ENCODE measurements at places on chromosomes 4 and X.

- DNase-seq = peak; percentile 79
Measured at GRCh38 chr4:89111833-89112563, 665 bp downstream of the TIGD2 start.

DNA sequence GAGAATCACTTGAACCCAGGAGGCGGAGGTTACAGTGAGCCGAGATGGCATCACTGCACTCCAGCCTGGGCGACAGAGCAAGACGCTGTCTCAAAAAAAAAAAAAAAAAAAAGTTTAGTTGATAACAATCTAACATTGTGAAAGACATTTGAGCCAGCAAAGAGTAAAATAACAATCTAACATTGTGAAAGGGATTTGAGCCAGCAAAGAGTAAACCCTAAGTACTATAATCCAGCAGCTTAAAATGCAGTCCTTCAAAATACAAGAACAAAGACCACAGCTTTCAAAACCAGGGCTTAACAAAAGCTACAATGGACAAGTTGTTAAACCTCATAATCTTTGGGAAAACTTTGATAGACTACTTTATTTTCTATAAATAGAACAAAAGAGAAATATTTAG is 16.9 kb downstream of the MFAP3L start:
- no peak for DNase-seq

DNA sequence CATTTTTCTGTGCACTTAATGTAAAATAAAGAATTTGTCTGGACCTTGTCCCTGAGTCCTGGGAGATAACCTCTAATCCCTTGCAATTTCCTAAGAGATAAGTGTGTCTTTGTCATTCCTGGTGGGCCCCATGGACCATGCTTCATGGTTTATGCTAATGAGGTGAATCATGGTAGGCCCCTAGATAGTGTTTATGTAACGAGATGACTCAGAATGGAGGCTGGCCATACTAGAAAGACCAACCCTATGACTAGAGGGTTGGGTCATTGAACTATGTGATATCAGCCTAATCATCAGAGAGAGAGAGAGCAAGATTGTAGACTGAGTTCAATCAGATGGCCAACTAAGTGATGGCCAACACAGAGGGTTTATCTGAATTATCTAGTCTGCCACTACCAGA is 64.2 kb upstream of the NHSL2 start:
- peak; percentile 26 for DNase-seq

DNA sequence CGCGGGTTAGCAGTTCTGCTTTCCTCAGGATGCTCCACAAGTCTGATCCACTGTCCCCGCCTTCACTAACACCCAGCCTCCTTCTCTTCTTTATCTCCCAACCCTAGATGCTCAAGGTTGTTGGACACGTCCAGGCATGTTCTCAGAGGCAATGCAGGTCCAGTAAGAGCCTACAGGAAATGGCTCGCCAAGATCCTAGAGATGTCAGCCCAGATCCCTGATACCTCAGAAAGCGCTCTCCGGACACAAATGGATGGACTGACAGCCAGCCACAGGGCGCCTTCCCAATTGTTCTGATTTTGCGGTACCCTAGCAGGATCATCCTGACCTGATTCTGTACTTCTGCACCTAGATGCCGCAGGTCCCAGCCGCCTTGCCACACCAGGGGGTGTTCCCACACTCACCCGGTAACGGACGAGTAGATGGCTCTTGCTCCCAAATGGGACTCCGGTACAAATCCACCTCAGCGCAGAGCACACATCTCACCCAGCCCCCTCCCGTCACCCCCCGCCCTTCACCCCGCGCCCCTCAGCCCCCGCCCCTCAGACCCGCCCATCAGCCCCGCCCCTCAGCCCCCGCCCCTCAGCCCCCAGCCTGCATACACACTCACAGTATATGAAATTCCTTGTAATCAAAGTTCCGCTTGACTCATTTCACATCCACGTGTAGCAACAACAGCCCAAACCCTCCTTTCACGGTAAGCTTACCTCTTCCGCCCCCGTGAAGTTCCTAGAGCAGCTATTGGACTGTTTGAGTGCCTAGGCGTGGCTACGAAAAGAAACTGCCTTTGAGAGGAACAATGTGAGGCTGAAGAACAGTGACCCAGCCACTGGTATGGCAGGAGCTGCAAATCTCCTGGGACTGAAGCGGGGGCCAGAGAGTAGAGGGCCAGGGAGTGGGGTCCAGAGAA is at the start of gene EDA2R:
Gene EDA2R, minus strand, starts transcription at position 488 of the 910 bp plus-strand sequence. CDS start 23,058 bp downstream, outside the sequence.
- DNase-seq = peak; percentile 48

GRCh38 chrX:35115205-35115604 is 172.6 kb downstream of the FAM47B start:
- peak; percentile 34 for DNase-seq

DNA sequence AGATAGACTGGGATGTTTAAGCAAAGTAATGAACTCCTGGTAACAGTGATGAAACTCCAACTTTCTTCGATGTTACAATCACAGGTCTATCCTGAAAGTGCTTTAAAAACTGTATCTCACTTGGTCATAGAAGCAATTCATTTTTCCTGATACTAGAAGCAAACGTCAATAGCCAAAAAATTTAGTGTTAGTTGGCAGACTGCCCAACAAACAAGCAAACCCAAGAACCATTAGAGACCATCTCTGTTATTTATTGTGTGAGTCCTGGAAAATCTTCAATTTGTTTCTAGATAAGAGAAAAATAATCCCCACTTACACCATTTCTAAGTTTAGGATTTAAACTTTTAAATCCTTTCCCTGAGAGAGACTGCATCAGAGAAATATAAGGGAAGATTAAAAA is 553.9 kb downstream of the INPP4B start:
- no peak for DNase-seq

DNA sequence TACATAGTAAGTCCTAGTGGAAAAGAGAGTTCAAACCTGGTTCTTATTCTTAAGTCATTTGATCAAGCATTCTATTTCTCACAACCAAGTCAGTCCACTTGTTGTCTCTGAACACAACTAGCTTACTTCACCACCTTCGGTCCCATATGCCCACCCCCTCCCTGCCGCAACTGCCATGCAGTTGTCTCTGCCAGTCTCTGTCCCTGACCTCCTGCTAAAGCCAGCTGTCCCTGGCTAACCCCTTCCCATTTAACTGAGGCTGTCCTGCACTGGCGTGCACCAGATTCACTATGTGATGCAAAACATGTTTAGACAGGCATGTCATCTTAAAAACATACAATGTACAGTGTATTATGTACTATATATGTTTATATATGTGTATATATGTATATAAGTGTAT is 12.7 kb downstream of the FRAS1 start:
- no peak for DNase-seq

DNA sequence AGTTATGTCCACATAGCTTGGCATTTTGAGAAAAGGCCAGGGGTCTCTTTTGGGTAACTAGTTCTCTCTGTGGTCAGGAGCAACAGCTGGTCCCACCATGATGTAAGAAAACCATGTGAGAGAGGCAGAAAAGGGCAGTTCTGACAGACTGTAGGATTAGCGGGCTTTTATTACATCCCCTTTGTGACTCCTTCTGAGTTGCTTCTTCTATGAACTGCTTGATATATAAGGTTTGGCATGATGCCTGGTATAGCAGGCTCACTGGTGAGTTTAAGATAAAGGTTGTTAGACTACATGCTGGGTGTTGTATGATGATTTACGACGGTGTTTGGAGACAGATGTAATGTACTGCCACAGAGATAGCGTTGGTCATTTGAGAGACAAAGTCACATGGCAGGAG is 2308.1 kb upstream of the AGA start:
- DNase-seq = no peak

GRCh38 chr4:26065833-26066232 is 151.8 kb downstream of the SMIM20 start:
- no peak for DNase-seq

- DNase-seq = peak; percentile 68
Measured at GRCh38 chr4:113979148-113979904, at the start of gene ARSJ. Gene ARSJ (minus strand): TSS chr4:113979647. CDS start chr4:113978834, 813 bp downstream.

- no peak for DNase-seq
Measured at GRCh38 chr4:114103908-114104307, 124.5 kb upstream of the ARSJ start.

DNA sequence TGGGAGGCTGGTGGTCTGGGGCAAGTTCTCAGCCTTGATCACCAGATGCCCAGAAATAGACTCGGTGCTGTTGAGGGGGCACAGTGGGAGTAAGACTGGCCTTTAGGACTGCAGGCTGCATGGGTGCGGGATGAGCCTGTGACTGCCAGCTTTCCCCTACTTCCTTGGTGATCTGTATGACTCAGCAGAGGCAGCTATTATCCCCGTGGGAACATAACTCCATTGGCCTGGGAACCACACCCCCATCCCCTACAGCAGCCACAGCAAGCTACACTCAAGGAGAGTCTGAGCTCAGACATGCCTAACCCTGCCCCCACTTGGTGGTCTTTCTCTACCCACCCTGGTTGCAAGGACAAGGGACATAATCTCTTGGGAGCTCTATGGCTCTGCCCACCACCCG is 20.6 kb downstream of the CLIC2 start:
- no peak for DNase-seq

- DNase-seq = no peak
Measured at GRCh38 chr4:141133999-141134995, 1.0 kb upstream of the RNF150 start.

GRCh38 chr4:156970501-156971164 is 966 bp downstream of the PDGFC start:
- DNase-seq = no peak

DNA sequence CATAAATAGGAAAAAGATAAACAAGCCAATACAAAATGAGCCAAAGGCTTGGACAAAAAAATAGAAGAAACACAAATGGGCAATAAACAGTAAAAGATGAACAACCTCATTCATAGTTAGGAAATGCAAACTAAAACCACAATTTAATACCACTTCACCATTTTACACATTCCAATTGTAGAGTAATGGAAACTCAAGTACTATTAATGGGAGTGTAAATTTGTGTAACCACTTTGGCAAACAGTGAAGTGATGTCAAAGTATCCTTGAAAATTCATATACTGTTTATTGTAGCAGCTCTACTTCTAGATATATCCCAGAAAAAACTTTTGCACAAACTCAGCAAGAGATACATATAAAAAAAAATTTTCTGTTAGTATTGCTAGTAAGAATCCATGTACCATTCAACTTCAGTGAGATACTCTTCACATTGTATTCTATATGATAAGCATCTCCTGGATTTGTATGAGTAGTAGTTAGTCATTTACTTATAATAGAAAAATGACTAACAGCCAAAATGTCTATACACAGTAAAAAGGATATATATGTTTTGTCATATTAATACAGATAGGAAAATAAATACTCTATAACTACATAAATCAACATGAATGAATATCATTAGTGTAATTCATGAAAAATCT is 229.8 kb downstream of the DKK2 start:
- DNase-seq = no peak

- DNase-seq = no peak
Measured at GRCh38 chrX:16838202-16839066, 31.7 kb downstream of the RBBP7 start.

DNA sequence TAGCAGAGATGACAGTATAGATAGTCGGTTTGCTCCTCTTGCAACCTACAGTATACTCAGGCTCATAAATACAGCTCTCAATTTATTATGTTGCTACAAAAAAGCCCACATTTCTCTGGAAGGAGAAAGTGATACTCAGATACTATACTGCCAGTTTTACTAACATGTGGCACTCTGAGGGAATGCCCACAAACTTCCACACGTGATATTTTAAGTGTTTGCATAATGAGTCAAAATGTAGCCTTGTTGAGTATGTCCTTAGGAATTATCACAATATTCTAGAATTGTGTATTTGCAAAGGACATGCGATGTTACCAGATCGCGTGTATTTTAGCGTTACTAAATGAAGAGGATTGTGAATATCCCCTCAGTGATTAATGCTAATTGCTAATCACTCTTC is 929.1 kb downstream of the STIM2 start:
- DNase-seq = peak; percentile 49

DNA sequence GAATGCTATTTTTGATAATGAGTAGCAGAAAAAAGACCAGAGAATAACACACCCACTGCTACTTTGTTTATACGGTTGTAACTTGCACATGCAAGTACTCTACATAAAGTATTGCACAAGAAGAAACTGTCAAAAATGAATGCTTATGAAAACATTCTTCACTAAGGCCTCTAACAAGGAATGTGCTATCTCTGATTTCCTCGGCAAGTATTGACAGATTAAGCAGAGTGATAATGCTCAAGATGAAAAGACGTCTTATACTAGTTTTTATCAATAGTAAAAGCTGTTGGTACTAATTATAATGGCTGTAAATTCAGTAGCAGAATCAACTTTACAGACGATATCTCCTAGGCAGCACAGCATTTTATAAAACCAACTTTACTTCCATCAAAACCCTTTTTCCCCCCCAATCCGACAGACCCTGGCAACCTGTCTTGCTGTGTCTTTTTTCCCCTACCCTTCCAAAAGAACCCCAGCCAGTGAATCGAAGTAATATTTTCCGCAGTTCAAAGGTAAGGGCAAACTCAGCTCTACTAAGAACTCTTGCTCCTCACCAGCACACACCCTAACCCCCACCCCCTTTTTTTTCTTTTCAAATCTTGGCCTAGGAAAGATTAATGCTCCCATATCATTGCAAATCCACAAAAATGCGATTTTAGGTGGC is 1.5 kb downstream of the FRYL start:
- no peak for DNase-seq

DNA sequence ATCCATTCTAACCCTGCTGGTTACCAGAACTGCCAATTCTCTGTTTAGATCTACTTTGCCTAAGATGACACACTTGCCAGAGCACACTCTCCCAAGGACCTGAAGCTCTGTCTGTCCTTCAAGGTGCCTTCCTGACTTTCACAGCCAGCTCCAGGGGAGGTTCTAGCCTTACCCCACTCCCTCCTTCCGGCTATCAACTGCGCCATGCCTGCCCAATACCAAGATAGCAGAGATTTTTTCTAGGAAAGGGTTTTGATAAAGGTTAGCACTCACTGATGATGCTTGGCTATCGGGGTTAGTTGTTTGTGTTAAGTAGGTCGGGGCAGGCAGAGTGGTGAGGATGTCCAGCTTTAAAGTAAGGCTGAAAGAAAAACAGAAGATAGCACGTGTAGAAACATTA is 14.3 kb downstream of the ALPK1 start:
- DNase-seq = no peak
